ENCODE measurements at places on chromosomes 7 and 10.

GRCh38 chr7:518630-519483 is 789 bp downstream of the PDGFA start:
- DNase-seq, result peak; percentile 26

DNA sequence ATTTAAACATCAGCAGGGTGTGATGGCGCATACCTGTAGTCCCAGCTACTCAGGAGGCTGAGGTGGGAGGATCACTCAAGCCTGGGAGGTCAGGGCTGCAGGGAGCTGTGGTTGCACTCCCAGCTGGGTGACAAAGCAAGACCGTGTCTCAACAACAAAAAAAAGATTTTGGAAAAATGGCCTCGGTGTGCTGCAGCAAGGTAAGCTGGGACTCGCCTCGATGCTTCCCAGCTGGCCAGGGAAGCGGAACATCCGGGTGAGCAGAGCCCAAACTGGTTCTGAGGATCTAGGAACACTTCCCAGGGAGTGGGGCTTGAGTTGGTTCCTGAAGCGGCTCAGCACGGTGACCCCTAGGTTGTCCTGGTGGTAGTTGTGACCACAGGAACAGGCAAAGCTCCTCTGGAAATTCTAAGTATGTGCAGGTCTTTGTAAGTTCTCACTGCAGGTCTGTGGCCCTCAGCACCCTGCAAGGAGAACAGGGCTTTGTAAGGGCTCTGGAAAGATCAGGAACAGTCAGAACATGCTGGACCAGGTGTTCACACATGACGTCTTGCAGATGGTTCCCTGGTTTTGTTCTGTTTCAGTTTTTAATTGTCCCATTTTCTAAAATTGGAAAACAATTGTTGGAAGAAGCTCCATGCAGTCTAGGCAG is 38.6 kb upstream of the ZMIZ2 start:
- DNase-seq, result no peak

GRCh38 chr10:88094795-88095194 is 231.4 kb downstream of the PTEN start:
- no peak for DNase-seq

- DNase-seq, result no peak
Measured at GRCh38 chr7:4634166-4634565, 47.9 kb upstream of the FOXK1 start.

DNA sequence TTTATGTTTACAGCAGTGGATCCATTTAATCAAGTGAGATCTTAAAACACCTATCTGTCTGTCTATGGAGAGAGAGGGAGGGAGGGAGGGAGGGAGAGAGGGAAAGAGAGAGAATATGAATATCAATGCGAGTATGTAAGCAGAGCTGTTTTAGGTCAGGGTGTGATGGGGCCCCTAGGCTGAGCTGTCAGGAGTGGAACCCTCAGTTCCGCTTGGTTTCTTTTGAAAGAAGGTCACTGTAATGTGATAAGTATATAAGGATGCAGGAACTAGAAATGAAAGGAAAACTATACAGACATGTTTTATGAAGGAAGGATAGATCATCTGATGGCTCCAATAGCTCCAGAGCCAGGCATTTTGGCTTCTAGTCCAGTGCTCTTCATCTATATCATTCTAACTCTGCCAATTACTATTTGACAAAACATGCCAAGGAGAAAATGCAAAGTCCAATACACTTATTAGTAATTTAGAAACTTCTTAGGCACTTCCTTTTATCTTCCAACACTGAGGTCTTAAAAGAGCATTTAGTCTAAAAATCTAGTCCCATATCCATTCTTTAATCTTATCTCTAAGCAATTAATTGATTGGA is 70.3 kb downstream of the NRCAM start:
- DNase-seq, result no peak

GRCh38 chr7:57339198-57339944 is 110.6 kb upstream of the ZNF716 start:
- no peak for DNase-seq

DNA sequence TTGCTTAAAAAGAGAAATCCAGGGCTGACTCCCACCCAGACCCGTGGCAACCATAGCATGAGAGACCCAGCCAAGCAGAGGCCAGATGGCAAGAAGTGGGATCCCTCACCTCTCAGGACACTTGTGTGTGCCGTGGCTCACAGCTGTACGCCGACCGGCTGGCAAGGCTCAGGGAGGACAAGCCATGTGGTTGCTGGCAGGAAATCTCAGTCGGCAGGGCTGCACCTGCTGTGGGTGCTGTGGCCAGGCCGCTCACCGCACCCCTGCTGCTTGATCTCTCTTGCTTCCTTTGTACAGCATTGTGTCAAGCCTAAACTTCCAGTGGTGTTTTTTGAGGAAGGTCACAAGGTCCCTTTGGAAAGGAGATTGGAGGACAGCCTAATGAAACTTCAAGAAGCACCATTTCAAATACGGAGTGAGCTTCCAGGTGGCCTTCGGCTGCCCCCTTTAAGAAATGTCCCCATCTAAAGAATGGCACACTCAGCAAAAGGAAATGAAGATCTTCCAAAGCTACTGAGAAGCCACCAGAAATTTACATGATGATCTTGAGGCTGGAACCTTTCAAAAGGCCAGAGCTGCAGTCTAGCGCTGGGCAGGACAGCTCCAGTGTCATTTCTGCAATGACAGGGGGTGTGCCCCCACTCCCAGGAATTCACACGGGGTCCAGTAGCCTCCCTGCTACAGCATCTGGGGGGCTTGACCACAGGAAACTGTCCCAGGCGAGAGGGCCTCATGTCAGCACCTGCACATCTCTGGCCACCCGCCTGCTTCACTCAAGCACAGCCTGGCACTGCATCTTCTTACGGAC is 409.0 kb upstream of the MGMT start:
- DNase-seq, result no peak

- DNase-seq, result no peak
Measured at GRCh38 chr10:66926841-66927240, 1.0 kb downstream of the LRRTM3 start.

DNA sequence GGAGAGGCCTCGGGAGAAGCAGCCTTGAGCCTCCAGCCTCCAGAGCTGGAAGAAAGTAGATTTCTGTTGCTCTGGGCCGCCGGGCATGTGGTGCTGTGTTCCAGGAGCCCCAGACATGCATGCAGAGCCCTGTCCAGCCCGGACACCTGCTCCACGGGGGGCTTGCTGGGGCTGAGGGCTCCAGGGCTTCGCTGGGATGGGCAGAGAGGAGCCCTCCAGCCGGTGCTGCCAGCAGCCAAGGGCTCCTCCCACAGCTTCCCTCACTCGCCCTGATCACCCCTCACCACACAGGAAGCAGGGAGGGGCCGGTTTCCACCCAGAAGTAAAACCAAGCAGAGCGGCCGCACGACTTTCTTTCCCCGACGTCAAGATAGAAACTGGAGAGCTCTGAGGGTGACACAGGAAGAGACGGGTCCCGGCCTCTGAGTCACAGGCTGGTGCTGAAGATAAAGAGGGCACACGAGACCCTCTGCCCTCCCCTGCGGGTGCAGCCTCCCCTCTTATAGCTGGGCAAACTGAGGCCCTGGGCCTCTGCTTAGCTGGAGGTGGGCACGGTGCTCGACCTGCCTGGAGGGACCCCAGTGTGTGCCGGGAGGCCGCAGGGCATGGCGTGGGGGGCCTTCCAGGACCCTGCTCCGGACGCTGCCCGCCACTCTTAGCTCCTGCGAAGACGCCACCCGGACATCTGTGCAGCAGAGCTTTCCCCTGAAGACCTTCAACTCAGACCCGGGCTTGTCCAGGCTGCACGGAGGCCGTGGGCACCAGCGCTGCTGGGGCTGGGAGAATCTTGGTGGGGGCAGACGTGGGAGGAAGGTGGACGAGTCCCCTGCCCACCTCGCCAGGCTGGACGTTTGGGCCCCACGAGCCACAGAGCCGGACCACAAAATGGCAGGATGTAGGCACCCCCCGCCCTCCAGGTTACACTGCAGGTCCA is 31.1 kb downstream of the ADAP1 start:
- peak; percentile 78 for DNase-seq

GRCh38 chr7:159049266-159050025 is 95.2 kb downstream of the VIPR2 start:
- no peak for DNase-seq

GRCh38 chr10:90741926-90742565 is 115.8 kb downstream of the HTR7 start:
- no peak for DNase-seq

DNA sequence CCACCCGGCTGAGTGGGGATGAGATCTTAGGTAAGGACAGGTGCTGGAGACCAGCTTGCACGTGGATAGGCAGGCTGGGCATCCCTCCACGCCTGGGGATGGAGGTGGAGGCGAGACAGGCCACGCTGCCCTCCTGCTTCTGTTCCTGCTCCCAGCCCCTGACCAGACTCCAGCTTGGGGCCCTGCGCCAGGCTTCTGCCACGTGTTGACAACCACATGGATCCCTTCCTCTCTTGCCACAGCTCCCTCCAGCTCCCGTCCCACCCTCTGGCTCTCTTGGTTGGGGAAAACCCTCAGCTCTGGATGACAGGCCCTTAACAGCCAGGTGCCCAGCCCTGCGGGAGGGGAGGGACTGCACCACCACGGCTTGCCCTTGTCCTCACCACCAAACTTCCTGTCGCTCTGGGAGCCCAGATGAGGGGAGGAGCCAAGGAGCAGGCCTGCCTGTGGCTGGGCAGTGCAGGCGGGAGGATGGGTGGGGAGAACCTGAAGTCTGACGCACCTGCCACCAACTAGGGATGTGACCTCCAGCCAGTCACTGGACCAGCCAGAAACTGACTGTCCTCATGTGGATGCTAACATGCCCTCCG is 36.0 kb downstream of the KCNH2 start:
- DNase-seq, result no peak

GRCh38 chr7:140738280-140738679 is 41.8 kb downstream of the NDUFB2 start:
- no peak for DNase-seq

GRCh38 chr10:77090381-77091356 is 546.9 kb downstream of the KCNMA1 start:
- no peak for DNase-seq

Data from CMK (cell line).